Fibroblast of lung (primary cell): ENCODE measurements at places on chromosomes 1 and 21. TPM values are rescaled to one million over a fixed set of nuclear protein-coding genes. Genes with fewer than 3 reads are reported as not detected.
A peak's percentile ranks its signal among the peaks of the same experiment; 100 is the strongest.

- H3K27me3 ChIP-seq = no peaks in the 10 kb centered on the region
- H3K4me1 ChIP-seq = no peaks in the 10 kb centered on the region
- H3K36me3 ChIP-seq = no peaks in the 10 kb centered on the region
- no peak overlapping the region for H3K4me3 ChIP-seq
These were observed 120.1 kb downstream of the ASTN1 start for GRCh38 chr1:177044390-177044789.

The FCN3 gene
- not detected in 2 replicates for total RNA-seq

GRCh38 chr1:6265151-6265550, 4.3 kb upstream of the GPR153 start:
- no peaks in the 10 kb centered on the region for H3K36me3 ChIP-seq
- H3K4me3 ChIP-seq = no peak overlapping the region
- peaks cover 17% of the 10 kb centered on the region for H3K4me1 ChIP-seq
- H3K27ac ChIP-seq = no peak overlapping the region
- H3K27me3 ChIP-seq = no peaks in the 10 kb centered on the region

DNA sequence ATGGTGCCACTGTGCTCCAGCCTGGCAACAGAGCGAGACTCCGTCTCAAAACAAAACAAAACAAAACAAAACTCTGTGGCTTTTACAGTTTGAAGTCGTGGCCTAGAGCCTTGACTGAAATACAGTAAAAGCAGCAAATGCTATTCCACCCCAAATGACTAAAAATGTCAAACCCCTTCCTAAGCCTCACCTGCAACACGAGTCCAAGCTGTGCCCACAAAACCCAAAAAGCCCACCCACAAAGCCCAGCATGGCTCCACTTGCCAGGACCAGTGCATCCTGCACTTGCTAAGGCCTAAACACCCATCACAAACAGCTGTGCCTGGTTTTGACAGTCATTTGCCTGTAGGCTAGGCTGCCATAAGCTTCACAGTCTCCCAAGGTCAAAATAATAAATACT, 21.3 kb downstream of the VAV3 start:
- no peak overlapping the region for H3K27ac ChIP-seq
- no peaks in the 10 kb centered on the region for H3K36me3 ChIP-seq
- H3K27me3 ChIP-seq = no peaks in the 10 kb centered on the region
- H3K4me3 ChIP-seq = no peak overlapping the region

The BARHL2 gene
- total RNA-seq = not detected in 2 replicates

The FAM177B gene
- not detected in 2 replicates for total RNA-seq

The NR0B2 gene
- not detected in 2 replicates for total RNA-seq

DNA sequence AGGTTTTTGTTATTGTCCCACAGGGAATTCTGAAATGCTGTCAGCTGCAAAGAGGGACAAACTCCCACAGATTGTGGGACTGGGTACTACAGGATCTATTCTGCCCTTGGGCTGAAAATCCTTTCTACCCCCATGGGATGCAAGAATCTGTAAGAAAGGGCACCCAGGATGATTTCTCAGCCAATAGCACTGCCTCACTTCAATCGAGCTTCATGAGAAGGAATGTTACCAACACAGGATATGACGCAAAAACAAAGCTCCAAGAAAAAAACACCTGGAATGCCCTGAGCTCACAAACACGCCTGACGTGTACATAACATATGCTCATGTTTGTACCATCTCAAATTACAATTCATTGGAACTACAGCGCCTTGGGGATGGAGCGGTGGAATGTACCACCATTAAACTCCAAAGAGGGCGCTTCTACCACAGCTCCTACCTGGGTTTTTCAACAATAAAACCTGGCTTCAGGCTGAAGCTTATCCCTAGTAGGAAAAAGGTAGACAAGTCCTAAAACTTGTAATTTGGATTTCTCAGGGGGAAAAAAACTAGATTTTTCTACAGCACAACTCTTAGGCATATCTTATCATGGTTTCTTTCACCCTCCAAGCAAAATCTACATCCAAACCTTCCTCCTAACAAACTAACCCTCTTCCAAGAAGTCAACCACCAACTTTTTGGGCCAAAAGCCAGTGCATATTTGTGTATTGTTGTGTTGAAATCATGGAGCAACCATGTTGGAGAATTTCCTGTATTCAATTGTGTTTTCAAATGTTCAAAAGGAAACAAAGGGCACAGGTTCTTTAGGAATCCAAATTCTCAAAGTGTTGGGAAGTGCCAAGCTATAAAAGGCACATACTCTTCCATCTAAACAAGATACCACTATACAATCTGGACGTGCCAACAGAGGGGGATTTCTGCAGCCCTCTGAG, 78.9 kb downstream of the TGFBR3 start:
- peaks cover 28% of the 10 kb centered on the region for H3K4me1 ChIP-seq
- peak; percentile 59 for DNase-seq
- H3K27ac ChIP-seq = no peak overlapping the region

The OVAAL gene
- not detected in 2 replicates for total RNA-seq
